G401 (cell line): ENCODE measurements at places on chromosomes 2 and 18.

DNA sequence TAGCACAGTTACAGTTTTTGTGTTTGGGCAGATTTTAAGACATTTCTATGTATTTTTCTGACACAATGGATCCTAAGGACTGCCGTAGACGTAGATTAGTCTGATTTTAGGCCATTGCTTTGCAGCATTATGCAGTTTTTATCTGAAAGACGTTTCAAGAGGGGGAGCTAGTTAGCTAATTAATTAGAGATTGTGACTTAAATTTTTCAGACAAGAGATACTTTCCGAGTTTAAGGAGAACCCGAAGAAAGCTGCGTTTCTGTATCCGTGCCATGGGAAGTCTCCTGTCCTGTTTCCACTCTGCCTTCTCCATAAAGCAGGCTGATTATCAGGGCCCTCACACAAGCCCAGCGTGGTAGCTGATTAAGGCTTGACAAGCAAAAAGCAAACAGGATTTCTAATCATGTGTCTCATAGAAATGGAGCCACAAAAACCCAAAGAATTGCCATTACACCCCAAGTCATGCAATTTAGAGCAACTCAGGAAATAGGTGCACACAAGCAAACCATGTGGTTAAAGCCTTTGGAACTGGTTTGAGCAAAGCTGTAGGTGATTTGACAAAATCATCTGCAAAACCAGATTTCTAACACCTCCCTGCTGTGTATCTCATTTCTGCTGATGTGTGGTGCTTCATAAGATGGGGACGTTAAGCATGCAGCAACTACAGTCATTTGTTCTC, 808.1 kb downstream of the RNF144A start:
- no peak for DNase-seq

GRCh38 chr2:145068509-145068908, 548.6 kb upstream of the ZEB2 start:
- DNase-seq: no peak

DNA sequence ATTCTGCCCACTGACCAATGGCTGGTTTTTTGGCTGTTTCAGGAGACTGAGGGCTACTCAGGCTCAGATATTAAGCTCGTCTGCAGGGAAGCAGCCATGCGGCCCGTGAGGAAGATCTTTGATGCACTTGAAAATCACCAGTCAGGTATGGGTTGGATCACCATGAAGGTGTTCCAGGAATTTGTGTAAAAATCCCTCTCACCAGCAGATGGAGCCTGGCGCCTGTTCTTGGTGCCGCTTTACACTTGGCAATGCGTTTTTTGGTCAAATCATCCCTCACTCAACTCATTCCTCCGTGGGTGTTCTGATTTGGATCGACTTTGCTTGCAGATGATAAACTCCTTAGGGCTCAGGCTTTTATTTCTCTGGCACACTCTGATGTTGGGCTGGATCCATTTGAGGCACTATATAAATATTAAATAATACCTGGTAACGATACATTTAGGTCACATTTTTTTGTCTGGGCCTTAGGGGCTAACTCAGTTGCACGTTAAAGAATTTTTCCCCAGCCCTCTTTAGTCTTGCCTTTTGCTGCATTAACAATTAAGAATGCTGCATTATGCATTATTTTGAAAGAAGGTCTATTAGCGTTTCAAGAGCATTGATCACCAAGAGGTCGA, 50.0 kb downstream of the HDHD2 start:
- peak; percentile 89 for DNase-seq

- DNase-seq: no peak
These were observed 84.5 kb upstream of the ITGA4 start for GRCh38 chr2:181372646-181373040.

DNA sequence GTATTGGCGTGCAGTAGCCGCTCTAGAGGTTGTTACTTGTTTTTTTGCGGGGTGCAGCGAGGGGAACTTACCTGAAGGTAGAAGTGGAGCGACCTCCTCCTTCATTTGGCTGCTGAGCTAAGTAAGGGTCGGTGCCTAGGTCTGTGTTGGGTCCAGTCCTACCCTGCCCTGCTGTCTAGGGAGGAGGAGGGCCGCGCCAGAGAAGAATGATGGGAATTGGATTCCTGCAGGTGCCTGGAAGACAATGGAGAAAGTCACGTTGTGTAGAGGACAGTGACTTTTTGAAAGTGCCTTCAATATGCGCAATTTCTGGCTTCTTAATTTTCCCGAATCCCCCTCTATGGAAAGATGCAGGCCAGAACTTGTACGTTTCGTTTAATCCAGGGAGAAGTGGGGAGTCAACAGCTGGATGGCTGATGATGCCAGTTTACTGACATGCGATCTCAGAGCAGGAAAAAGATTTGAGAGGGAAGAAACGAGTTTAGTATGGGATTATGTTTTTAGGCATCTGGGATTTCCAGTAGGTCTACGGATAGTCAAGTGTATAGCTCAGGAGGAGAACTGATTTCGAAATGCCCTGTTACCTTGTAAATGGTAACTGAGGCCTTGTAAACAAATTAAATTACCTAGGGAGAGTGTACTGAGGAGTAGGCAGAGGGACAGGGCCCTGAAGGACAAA, 653 bp downstream of the MRPS9 start:
- peak; percentile 46 for DNase-seq

GRCh38 chr2:134707330-134707676, 11.5 kb downstream of the TMEM163 start:
- no peak for DNase-seq

DNA sequence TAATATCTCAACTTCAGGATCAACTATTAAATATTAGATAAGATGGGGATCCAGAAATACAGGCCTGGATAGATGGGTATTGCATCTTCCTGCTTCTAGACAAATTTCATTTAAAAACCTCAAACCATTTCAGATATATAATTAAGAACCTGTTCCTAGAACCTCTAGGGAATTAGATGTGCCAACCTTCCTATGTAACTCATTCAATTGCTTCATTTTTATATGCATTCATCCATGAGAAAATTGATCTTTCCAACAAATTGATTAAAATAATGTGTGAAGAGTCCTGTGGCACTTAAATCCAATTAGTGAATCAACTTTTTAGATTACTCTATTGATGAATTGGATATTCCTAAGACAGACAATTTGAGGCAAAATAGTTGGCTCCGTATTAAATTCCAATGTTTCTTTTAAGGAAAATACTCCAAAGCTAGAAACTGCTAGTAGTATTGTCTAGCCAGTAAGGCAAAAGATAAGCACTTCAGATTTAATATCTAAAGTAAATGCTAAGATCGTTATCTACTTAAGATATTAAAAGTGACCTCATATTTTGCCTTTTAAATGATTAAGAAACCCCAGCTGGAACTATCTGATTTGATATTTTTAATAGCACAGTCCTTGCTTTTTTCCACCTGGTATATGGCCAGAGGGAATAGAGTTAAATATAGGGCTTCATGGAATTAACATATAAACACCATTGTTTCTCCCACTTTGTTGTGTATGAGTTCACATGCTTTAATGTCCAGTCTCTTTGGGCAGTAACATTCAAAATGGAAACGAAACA, 35.8 kb downstream of the DARS1 start:
- DNase-seq: no peak

DNA sequence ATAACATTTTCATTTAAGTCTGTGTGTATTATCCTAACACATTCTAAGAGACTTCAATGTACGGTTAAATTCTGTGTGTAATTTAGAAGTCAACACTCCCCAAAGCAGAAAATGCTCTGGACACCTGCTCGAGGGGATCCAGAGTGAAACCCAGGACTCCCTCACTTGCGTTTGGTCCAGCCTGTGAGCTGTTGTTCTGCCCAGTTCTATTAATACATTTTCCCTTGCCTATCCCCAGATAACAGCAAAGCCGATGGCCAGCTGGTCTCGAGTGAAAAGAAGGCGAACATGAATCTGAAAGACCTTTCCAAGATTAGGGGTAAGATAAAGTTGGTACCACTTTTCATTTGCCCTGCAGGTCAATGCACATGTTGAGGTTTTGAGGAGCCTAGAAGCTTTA, 31.0 kb upstream of the SP100 start:
- no peak for DNase-seq

DNA sequence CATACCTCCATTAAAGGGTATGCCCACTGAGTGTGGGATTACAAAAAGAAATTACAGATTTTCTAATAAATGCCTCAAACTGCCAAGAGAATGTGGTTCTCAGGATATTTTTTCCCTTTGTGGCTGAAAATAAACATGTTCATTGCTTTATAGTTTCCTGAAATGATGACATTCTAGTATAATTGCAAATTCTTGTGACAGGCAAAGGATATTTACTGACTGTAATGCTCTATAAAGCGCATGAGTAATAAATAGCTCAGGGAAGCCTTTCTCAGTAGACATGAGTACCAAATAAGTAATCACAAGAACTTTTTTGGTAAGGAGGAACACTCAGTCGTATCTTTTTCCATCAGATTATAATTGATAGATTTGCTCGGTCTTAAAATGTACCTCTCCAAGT, 72.3 kb downstream of the FTCDNL1 start:
- no peak for DNase-seq

GRCh38 chr18:75544496-75544895, 117.0 kb upstream of the SMIM21 start:
- no peak for DNase-seq

- DNase-seq: no peak
These were observed 973.1 kb downstream of the TMEM182 start for GRCh38 chr2:103734911-103735310.

DNA sequence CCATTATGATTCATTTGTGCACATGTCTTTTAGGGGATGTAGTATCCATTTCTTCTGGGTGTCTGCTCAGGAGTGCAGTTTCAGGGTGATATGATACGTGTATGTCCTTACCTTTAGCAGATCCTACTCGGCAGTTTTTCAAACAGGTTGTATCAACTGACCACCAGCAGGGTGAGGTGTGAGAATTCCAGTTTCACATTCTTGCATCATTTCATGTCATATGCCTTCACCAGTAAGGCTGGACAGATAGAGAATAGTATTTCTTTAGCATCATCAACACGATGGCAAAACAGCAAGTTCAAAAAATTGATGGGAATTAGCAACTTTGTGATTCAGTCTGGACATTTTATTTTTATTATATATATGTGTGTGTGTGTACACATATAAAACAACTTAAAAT, 230.0 kb upstream of the TPO start:
- DNase-seq: no peak

- DNase-seq: no peak
These were observed 684.6 kb upstream of the SOX11 start for GRCh38 chr2:5007596-5007995.

GRCh38 chr2:209806318-209806717, 34.7 kb downstream of the UNC80 start:
- no peak for DNase-seq

GRCh38 chr2:228017784-228018183, 146.4 kb downstream of the DAW1 start:
- peak; percentile 3 for DNase-seq

- DNase-seq: no peak
These were observed 11.9 kb downstream of the GNLY start for GRCh38 chr2:85706063-85706462.

- no peak for DNase-seq
These were observed 28.6 kb downstream of the TGFA start for GRCh38 chr2:70525032-70525431.

DNA sequence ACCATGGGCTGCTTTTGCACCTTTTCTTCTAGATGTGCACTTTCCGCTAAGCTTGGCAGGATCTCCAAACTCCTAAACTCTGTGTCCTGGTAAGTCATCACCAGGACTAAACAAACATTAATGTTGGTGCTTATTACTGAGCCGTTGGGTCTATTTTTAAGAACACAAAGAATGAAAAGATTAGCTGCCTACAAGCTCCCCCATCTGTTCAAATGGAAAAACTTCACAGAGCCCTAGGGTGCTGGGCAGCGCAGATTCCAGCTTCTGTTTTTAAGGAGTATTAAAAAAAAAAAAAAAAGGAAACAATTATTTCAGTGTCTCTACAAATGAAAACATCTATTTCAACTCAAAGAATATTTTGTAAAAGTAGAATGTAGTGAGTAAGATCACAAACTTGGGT, 97.8 kb upstream of the AQP4 start:
- DNase-seq: no peak

DNA sequence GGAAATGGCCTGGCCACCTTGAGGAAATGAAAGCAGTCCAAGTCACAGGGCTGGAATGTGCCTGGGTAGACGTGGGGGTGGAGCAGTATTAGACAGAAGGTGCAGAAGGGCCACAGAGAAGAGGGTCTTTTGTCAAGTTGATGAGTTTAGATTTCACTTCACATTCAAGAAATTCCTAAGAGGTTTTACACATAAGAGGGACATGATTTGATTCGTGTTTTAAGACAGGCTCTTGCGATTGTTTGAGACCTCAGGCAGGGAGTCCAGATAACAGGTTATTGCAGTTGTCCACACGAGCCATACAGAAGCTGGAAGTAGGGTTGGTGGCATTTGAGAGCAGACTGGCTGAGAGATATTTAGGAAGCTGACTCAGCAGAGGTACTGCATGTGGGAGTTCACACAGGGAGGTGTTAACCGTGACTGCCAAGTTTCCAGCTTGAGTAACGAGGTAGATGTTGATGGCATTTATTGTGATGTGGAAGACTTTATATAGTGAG, 64.6 kb downstream of the NEB start:
- DNase-seq: peak; percentile 46

DNA sequence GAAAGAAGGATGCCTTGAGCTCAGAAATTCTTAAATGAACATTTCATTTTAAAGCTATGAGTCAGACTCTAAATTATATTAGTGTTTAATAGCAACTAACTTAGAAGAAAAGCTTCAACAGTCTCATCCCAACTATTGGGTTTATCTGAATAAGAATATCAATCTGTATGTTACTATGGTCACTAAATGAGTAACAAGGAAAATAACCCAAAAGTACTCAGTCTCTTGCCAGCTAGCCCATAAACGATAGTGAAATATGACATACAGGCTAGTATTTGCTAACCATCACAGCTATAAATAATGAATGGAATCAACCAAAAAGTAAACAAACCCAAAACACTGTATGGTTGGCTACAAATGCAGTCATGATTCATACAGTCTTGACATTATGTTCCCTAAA, 174.9 kb downstream of the RAB3GAP1 start:
- no peak for DNase-seq

- DNase-seq: peak; percentile 94
These were observed 104.1 kb upstream of the SEC11C start for GRCh38 chr18:59035591-59035990.

GRCh38 chr2:215435280-215435869, 493 bp downstream of the FN1 start:
- no peak for DNase-seq

- no peak for DNase-seq
These were observed 56.4 kb downstream of the STK25 start for GRCh38 chr2:241451840-241452506.

DNA sequence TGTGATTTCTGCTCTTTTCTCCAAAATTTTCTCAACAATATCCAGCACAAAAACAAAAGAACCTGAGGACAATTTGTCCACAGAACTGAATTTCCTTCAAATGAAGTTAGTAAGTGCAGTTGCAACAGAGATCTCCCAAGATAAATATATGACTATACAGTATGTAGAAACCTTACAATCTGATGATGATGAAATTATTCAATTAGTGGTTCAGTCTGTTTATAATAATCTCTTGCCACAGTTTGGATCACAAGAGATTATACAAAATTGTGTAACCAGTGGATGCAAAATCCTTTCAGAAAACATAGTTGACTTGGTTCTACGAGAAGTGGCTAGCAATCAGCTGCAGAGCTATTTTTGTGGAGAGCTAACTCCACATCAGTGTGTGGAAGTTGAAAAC, 68.7 kb downstream of the FSIP2 start:
- DNase-seq: no peak
